Activated CD4-positive, CD25-positive, alpha-beta regulatory T cell treated with anti-CD3 and anti-CD28 coated beads, Interleukin-2, amount 50 U/mL, for 72 hours (primary cell): ENCODE measurements at places on chromosomes 5 and 9.

DNA sequence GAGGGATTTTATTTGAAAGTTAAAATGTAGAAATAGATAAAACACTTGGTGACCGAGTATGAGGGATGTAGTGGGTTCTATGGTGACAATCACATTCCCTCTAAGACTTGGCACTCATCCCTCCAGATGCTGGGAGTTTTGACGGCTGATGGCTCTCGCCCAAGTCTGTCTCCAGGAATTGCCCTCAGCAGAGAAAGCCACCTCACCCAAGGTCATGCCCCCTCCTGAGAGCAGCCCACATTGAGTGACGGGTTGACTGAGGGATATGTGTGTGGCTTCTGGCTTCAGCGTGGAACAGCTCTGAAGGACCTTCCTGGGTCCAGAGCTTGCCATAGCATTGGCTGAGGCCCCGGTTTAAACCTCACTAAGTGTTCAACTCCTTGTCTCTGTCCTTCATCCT, 19.4 kb downstream of the CAVIN4 start:
- no peak for DNase-seq

DNA sequence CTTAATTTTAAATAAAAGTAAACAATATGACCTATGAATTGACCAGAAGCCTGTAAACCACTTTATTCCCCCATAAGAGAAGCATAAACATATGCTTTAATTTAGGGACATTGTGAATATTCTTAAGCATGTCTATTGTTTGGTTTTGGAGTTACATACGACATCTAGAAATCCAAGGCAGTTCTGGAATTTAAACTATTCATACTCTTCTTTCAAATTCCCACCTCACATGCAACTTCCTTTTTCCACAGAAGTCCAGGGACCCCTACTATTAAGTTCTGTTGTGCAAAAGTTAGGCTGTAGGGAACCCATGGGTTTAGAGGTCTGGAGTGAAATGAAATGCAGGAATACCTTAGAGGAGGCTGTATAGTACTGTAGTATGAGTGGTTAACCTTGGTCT, 2.1 kb downstream of the RIC1 start:
- DNase-seq, result no peak

DNA sequence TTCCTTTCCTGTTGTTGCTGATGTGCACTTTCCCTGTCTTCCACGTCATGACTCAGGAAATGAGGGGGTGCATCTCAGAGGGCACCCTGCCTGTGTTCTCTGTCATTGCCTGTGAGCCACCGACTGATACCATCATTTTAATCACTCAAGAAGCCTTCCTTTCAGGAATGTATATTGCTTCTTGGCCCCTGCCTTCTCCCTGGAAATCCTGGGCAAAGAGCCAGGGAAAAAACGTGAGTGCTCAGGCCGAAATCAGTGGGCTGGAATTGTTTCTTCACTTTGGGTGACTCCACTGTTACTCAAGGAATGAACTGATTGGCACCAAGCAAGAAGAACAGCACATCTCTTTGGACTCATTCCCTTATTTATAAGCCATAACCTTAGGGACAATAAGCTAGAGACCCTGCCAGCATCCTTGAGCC, 126.1 kb downstream of the SNX18 start:
- DNase-seq, result no peak

GRCh38 chr9:73643379-73644013, 491.8 kb downstream of the ANXA1 start:
- DNase-seq, result no peak
